ENCODE measurements at places on chromosomes 6 and 20.

DNA sequence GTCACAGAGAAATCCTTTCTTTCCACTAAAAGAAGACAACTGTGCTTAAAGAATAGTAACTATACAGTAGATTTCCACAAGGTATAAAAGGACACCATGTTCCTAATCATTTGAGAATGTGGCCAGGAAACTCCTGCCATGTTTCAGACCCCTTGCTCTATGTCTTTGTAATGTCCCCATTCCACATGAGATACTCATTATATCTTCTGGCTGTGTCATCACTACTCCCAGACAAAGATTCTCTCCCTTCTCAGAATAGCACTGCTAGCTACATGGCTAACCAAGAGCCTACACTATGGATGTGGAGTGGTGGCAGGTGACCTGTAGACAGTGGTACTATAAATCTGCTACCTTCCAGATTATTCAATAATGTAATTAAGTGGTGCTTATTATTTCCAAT is 218.1 kb upstream of the MCHR2 start:
- DNase-seq: no peak

DNA sequence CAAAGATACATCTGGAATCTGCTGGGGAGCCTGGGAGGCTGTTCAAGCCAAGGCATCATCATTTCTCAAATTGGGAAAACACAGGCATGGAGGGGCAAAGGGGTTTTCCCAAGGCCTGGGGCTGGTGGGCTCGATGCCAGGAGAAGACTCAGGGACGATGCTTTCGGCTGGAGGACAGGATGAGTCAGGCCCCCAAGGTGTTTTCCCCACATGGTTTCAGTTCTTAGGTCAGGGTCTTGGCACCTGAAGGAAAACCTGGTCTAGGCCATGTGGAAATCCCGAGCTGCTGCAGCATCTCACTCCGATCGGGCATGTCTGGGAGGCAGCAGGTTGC is 348.1 kb downstream of the CDC5L start:
- peak; percentile 37 for DNase-seq

GRCh38 chr20:44431502-44432234 is 44.0 kb upstream of the TTPAL start:
- no peak for DNase-seq

GRCh38 chr6:79441192-79441591 is 96.0 kb downstream of the LCA5 start:
- DNase-seq: no peak

- no peak for DNase-seq
Observed at GRCh38 chr6:134314006-134314821, 3.7 kb downstream of the SGK1 start.

DNA sequence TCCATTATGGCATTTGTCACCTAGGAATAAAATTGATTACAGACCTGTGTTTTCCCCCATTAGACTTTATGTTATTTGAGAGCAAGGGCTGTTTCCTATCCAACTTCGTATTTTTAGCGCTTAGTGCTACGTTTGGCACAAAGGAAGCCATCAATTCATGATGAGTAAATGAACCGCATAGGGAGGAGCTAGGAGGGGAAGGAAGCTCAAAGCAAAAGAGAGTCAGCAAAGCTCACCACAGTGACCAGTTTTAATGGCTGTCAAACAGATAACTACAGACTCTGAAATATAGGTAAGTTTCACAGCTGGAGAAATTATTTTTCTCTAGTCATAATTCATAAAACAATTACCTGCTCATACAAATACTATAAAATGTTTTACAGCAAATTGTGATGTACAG is 6.9 kb upstream of the SAMD3 start:
- no peak for DNase-seq

GRCh38 chr6:39599973-39600372 is 125.2 kb downstream of the KIF6 start:
- DNase-seq: no peak

GRCh38 chr6:6348256-6348655 is 27.8 kb upstream of the F13A1 start:
- no peak for DNase-seq

Data from trophoblast cell (in vitro differentiated cells and primary cell).